ENCODE measurements at places on chromosomes 2 and 18. TPM values are rescaled to one million over a fixed set of nuclear protein-coding genes. Genes with fewer than 3 reads are reported as not detected.

IGFBP5 gene
- polyA plus RNA-seq = 245 TPM

ABCA12 gene
- polyA plus RNA-seq = 0.17 TPM

DNA sequence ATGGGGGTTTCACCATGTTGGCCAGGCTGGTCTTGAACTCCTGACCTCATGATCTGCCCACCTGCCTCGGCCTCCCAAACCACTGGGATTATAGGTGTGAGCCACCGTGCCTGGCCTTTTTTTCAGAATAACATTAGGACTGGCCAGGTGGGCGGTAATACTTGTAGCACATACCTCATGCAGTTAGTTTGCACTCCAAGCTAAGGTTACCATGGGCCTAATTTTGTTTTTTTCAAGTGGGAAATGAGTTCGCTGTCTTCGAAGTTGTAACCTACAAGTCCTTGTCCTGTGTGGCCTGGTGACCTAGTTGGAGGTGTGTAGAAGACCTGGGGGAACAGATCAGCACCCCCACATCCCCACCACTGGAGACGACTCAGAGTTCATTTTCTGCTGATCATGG lies 74.8 kb downstream of the LYPD1 start:
- DNase-seq = no peak

DNA sequence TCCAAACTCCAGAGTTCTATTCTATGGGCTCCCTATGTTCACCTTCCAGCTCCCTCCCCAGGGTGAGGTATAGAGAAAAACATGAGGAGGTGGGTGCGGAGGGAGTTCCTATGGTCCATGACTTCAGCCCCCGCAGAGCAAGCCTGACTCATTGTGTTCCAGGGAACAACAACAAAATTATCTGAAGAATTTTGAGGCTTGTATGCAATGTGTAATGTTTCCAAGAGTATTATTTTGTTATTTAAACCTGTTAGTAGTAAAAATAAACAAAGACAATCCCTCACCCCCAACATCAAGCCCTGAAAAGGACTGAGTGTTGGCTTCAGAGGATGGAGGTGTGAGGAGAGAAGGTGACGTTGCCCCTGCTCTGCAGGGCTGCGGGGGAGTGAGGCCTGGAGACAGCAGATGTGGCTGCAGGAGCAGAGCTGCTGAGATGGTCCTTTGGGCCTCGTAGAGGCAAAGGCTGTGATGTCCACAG lies 29.0 kb downstream of the LAMA3 start:
- no peak for DNase-seq

- DNase-seq = no peak
These were observed 135.6 kb downstream of the ARHGAP15 start for GRCh38 chr2:143264851-143265250.

- DNase-seq = no peak
These were observed 7.0 kb downstream of the AFF3 start for GRCh38 chr2:100135415-100135814.

DNA sequence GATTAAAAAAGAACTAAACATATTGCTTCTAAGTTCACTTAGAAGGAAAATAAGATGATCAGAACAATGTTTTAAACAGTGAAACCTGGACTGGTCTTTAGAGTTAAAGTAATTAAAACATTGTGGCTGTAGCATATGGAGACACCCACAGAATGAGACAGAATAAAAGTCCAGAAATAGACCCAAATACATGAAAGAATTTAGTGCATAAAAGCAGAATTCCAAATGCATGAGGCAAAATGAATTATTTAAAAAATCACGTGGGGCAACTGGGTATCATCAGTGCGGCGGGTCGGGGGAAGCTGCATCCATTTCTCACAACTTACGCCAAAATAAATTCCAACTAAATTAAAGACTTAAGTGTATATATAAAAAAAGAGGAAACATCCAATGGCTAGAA lies 12.1 kb downstream of the RNF149 start:
- no peak for DNase-seq

DNA sequence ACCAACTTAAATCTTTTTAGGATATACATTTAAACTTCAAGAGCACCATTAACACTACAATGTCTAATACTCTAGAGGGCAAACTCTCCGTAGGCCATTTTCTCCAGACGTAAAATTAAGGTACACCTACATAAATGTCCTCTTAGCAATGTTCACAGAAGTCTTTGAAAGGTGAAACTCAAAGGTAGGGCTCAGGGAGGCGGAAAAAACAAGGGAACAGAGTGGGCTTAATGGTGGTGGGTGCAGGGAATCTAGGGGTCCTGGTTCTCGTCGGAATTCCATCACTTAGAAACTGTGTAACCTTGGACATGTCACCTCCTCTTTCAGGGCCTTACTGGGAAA lies 668 bp downstream of the NFU1 start:
- DNase-seq = no peak

GRCh38 chr18:79381811-79382311 lies 13.9 kb upstream of the NFATC1 start:
- no peak for DNase-seq

DNA sequence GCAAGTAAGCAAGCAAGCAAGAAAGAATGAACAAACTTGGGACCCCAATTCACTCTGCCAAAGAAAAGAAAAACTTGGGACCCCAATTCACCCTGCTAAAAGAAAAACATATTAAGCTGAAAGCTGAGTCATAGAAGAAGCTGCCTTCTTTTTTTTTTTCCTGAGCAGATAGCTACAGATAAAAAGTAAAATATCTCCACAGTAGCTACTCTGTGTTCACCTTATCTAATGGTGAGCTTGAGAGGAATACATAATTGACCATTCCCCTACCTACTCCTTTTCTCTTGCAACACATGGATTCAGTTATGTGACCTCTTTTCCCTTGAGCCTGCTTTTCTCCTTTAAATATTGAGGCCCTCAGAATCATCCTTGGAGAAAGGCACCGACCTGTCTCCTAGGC lies 63.0 kb downstream of the MCFD2 start:
- no peak for DNase-seq

- DNase-seq = no peak
These were observed 754.9 kb downstream of the RNF144A start for GRCh38 chr2:7672027-7672684.

SLC9A4 gene
- 0.08 TPM for polyA plus RNA-seq

GRCh38 chr2:126656431-126657147 lies 631 bp downstream of the GYPC start:
- DNase-seq = peak; percentile 38

KCNK3 gene
- 36.0 TPM for polyA plus RNA-seq

MRPL53 gene
- 56.7 TPM for polyA plus RNA-seq

DNA sequence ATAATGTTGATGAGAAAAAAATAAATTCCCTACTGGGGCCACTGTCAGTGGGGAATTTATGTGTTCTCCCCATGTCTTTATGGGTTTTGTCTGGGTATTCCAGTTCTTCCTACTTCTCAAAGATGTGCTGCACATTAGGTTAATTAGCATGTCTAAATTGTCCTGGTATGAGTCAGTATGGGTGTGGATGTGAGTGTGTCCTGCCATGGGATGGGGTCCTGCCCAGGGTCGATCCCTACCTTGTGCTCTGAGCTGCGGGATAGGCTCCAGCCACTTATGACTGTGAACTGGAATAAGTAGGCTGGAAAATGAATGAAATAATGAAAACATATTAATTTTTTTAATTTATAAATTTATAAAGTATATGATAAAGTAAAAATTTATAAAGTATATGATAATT lies 167.5 kb downstream of the UBR3 start:
- no peak for DNase-seq

GRCh38 chr2:25920336-25920735 lies 42.0 kb upstream of the ASXL2 start:
- no peak for DNase-seq

DNA sequence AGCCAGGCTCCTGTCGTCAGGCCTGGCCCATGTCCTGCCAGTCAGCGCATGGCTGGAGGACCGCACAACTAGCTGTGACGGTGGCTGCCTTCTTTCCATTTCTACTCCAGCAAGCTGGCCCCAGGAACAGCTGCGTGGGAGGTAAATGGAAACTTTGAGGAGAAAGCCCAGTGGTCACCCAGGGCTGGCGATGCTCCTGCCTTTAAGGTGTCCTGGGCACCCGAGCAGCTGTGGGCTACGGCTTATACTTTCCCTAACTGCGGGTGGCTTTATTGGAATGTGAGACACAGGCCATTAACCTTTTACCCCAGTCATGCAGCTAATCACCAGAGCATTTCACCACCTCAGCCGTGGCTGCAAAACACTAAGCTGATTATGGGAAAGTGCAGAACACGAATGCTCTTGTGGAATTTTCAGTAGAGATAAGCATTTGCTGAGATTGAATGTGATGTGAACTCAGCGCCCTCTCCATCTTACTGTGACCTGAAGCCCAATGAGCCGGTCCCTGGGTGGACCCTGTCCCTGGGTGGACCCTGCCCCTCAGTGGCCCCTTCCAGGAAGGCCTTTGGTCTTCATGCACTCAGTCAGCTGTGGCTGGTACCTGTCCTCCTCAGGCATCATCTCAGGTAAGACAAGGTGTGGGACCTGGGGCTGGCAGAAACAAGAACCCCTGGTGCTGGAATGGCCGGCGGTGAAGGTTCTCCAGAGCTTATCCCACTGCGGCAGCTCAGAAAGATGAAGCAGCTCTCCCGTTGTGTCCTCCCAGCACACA lies 275.4 kb upstream of the HS6ST1 start:
- DNase-seq = no peak

DNA sequence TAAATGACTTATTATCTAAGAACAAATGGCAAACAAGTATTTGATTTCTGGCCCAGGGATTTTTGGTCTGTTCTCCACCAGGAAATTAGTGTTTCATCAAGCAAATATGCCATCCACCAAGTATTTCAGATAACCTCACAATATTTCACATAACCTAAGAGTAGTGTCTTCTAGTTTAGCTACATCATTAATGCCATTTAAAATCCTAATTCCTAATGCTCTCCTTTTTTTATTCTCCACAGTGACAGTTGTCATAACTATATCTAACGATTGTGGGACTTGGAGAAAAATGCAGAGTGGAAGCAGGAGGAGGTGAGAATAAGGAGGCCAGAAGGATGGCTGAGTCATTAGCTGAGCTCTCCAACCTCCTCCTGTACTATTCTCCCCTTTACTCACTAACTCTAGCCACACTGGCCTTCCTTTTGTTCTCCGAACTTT lies 58.5 kb upstream of the CTLA4 start:
- no peak for DNase-seq

GRCh38 chr2:168311261-168311910 lies 64.0 kb upstream of the STK39 start:
- DNase-seq = no peak
